ENCODE measurements at places on chromosomes 1 and 21.

DNA sequence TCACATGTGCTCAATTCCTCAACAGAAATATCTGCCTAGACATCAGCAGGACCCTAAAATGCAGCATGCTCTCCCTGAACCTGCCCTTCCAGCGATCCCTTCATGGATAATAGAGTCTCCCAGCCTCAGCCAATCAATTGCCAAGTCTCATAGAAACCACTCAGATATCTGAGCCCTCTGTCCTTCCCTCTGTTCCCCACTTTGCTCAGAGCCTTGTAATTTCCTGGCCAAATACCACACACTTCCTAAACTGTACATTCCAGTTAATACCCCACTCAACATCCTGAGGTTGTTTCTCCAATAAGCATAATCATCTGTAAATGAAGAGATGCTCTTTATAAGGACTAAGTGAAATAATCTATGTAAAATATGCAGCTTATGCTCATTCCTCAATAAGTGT, 59.3 kb upstream of the PTGFRN start:
- DNase-seq = no peak

- no peak for DNase-seq
These were observed 526.6 kb downstream of the MRPL39 start for GRCh38 chr21:25080661-25081060.

DNA sequence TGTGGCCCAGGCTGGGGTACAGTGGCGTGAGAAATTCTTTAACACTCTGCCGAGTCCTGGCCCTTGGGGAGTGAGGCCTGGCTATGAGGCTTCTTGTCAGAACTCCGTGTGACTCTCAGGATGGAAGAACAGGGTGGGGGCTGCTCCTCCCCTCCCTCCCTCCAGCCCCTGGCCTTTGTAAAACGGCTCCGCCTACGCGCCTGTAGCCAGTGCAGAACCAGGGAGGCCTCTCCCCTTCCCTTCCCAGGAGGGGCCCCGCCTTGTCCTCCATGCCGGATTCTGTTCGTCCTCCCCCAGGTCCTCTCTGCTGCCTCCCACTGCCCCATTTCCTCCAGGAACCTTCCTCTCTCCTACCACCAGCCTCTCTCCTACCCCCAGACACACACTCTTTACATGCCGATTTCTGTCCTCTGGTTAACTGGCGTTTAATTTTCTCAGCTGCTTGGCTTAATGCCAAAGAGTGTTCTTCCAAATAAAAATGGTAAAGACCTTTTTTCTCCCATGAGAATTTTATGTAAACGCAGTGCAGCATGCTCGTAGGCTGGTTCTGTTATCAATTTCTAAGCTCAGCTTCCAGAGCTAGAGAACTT, 21.0 kb downstream of the PDE9A start:
- no peak for DNase-seq

DNA sequence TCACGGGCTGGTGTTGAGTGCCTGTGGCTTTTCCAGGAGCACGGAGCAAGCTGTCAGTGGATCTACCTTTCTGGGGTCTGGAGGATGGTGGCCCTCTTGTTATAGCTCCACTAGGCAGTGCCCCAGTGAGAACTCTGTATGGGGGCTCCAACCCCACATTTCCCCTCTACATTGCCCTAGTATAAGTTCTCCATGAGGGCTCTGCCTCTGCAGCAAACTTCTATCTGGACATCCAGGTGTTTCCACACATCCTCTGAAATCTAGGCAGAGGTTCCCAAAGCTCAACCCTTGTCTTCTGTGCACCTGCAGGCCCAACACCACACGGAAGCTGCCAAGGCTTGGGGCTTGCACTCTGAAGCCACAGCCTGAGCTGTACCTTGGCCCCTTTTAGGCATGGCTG, 157.3 kb downstream of the MRPL39 start:
- DNase-seq = no peak

DNA sequence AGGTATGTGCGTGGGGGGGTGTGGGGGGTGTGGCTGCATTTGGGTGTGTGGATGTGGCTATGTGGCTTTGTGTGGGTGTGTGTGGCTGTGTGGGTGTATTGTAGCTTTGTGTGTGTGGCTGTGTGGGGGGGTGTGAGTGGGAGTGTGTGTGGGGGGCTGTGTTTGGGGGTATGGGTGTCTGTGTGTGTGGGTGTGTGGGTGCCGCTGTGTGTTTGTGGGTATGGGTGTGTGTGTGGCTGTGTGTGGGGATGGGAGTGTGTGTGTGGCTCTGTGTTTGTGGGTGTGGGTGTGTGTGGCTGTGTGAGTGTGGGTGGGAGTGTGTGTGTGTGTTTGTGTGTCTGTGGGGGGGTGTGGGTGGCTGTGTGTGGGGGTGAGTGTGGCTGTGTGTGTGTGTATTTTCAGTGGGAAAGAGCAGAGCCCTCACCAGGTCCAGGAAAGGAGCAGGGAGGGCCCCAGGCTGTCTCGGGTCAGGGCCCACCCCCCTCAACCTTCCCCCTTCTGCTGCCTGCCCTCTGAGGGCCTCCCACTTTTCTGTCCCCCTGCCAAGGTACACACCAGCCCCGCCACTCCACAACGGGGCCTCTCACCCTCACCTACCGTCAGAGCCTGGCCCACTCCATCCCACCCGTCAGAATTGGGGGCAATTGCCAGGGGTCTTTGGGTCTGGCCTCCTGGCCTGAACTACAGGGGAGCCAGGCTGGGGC, 1.9 kb upstream of the COL8A2 start:
- DNase-seq = no peak

DNA sequence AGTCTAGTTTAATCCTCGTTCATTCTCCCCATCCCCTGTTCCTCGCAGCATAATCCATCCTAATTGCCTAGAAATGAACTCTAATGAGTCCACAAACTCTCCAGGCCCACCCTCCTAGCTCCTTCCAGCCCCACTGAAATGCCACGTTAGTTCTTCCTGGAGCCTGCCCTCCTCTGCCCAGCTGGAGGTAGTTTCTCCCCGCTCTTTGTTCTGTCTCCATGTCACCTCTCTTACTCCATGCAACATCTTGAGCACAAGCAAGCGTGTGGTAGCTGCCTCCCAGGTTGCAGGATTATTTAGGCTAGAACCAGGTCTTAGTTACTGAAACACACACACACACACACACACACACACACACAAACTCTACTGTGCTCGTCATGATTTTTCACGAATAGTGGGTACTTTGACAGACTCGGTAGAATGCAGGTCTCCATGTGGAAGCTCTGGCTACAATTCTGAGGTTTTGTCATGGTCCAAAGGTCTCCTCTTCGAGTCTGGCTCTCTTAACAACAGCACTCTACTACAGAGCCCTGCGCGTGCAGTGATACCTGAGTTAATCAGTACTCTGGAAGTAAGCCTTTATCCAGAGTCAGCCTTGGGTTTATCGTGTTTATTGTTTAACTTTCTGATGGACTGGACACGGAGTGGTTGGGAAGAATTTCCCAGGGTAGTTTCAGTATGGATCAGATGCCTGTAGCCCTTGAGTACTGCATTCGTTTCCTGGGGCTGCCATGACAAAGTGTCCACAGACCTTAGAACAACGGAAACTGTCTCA, 27.5 kb downstream of the HUNK start:
- no peak for DNase-seq

DNA sequence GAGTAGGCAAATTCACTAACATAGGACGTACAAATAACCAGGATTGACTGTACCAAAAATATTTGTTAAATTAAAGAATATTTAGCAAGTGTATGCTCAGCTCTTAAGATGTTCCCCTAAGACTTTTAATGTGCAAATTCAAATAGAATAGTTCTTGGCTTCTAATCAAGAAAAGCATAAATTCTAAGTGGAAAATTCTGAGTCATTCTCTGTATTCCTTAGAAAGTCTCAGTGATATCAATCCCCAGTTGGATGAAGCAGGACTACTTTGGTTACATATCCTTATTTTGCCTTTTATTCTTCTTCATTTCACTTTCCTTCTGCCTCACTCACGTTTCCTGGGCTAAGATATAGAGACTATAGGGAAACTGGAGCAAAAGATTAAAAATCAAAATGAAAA, 130.2 kb downstream of the IFI44 start:
- no peak for DNase-seq

DNA sequence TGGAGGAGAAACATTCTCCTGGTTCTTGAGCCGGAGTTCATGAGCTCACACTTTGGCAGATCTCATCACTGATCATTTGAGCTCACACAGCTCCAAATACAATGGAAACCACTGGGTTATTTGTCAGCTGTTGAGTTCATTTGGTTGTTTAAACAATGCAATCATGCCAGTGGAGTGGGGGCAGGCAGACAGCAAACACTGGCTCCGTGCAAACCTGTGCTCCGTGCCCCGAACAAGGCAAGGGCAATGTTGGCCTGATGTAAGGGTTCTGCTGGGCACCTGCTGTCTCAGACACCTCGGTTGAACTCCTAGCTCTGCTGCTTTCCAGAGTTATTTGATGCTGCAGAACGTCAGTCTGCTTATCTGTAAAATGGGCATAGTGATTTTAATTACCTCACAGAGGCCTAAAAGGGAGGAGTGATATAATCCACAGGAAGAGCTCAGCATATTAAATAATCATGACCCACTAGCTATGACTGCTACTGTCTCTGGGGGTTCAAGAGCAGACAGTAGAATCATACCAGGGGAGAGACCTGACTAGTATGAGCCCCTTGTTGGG, 20.0 kb upstream of the CLIC6 start:
- no peak for DNase-seq

- no peak for DNase-seq
These were observed 34.1 kb upstream of the NRIP1 start for GRCh38 chr21:15098908-15099307.

DNA sequence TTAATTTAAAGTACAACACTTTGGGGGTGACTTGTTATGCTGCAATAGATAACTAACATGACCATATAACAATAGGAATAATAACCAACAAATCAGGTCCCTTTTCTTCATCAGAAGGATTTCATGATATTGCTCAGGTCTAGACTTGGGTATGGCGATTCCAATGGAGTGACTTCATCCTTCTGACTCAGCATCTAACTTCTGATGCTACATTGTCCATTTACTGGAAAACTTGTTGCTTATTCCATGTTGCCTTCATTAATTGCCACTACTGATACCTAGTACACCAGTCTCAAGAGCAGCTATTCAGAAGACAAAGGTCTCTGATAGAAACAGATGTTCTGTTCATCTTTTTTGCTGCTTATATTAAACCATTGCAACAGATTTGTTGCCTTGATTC, 324.3 kb downstream of the TGFB2 start:
- DNase-seq = no peak

- peak; percentile 61 for DNase-seq
These were observed 72.1 kb downstream of the LMO4 start for GRCh38 chr1:87400813-87401212.

DNA sequence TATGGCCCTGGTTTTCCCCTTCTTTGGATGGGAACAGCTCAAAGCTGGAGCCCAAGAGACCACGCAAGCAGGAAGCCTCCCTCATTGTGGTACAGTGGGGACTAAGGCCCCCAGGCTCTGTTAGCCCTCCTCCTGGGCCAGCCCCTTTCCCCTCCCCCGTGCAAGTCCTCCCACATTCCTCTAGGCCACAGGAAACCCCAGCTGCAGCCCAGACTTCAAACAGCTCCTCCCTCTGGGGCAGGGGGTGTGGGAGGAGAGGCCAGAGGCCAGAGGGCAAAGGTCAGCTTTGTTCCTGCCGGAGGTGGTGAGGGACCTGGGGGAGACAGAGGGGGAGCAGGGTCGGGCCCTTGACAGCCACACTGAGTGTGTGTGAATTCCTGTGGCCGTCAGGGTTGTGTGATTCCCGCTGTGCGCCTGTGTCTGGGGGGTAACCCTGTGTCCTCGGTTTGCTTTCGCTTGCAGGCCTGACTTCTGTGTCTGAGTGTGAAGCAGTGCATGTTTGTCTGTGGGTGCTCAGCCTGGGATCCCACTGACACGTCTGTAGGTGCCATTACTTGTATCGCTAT, 3.4 kb upstream of the AHDC1 start:
- no peak for DNase-seq

DNA sequence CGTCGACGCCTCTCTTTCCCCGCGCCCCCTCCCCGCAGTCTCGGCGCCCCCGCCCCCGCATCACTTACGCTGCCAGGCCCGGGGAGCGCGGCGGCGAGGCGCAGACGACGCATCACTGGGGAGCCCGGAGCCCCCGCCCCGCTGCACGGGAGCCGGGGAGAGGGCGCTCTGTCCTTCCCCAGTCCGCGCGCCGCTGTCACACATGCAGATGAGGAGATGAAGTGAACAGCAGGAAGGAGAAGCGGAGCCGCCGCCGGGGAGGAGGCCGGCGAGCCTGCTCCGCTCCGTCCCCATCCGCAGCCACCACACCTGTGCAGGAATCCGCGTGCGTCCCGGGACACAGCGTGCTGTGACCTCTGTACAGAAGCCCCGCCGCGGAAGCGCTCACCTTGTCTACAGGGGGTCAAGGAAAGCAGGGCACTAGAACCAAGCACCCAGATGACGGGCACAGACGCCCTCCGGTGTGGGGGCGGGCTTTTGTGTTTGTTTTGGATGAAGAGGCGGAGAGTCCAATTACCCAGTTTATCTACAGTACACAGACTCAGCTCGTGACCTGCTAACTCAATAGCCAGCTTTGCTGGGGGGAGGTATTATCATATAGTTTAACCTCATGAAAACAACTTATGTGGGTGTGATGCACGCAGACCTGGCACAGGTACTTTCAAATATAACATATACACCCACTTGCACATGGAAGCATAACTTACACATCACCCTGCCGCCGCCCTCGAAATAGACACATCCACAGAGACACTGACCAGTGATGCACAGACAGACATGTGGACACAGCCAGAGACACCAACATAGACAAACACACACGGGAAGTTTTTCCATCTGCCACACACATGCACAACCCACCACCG, 12.4 kb downstream of the KLHDC8A start:
- DNase-seq = peak; percentile 95

GRCh38 chr1:164601399-164602100, 42.6 kb downstream of the PBX1 start:
- no peak for DNase-seq

DNA sequence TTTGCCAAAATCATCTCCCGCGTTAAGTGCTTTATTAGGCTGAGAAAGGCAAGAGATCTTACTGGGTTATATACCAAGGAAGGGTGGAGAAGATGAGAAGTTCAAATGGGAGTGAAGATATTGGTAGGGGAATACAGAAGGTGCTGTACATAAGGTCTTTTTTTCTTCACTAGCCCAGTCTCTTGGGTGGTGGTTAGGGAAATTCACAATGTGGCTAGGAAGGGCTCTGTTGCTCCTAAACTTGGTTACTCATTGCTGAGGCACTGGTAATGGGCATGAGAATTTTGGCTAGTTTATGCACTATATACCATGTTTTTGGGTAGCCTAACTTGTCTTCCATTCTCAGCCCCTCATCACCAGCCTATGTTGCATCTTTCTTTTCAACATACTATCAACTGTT, 50.6 kb downstream of the LHX4 start:
- no peak for DNase-seq

DNA sequence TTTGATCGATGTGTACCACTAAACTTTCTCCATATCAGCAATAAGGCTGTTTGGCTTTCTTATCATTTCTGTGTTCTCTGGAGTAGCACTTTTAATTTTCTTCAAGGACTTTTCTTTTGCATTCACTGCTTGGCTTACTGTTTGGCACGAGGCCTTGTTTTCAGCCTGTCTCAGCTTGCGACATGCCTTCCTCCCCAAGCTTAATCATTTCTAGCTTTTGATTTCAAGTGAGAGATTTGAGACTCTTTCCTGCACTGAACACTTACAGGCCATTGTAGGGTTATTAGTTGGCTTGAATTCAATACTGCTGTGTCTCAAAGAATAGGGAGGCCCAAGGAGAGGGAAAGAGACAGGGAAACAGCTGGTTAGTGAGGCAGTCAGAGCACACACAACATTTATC, 120.6 kb upstream of the KCND3 start:
- DNase-seq = no peak

GRCh38 chr1:15020943-15021745, 132.4 kb upstream of the TMEM51 start:
- no peak for DNase-seq

- peak; percentile 5 for DNase-seq
These were observed 4.8 kb upstream of the SLAMF9 start for GRCh38 chr1:159958719-159959380.
